Coronary artery (tissue), 2 donors: ENCODE measurements at places on chromosomes 1 and 21.

DNA sequence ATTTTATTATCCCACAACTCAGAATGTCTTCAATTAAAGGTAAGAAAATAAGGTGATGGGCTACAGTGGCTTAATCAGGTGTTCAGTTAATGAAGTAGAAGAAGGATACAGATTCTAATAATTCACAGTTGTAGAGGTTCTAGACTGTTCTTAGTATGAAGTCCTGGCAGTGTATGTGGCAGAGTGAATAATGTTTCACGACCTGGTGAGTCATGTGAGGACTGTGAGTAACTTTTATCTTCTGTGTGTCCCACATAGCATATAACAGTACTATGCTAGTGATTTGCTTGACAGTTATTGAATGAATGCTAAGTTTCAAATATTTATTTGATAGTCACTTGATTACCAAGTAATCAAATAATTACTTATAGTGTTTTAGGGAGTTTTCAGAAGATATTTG is 20.0 kb downstream of the SLC16A4 start:
- DNase-seq = no peak

DNA sequence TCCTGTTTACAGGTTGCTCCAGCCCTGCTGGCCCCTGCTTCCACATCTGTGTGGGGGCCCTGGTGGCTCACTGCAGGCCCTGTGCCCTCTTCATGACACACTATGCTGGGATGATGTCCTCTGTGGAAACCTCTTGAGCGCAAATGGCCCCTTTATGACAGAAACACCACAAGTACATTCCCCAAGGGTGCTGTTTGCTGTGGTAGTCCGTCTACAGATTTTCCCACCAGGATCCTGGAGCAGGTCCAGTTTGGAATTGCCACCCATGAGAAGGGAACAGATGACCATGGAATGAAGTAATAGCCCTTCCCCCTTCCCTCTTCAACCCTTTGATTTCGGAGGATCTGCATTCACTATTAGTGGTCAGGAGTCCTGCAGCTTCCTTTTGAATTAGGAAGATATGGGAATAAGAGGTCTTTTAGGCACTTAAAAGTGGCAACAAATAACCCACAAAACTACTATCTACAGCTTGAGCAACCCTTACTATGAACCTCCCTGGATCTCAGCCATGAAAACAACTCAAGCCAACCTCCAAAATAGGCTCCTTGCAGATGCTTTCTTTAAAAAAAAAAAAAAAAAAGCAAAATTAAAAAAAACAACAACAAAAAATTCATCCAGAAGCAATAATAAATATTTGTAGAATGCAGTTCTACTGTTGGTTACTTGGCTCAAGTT is 121.9 kb upstream of the TSPAN2 start:
- no peak for DNase-seq

GRCh38 chr1:44048532-44049215 is 17.4 kb upstream of the SLC6A9 start:
- no peak for DNase-seq

- DNase-seq = no peak
Measured at GRCh38 chr1:178039891-178040290, 54.0 kb upstream of the RASAL2 start.

DNA sequence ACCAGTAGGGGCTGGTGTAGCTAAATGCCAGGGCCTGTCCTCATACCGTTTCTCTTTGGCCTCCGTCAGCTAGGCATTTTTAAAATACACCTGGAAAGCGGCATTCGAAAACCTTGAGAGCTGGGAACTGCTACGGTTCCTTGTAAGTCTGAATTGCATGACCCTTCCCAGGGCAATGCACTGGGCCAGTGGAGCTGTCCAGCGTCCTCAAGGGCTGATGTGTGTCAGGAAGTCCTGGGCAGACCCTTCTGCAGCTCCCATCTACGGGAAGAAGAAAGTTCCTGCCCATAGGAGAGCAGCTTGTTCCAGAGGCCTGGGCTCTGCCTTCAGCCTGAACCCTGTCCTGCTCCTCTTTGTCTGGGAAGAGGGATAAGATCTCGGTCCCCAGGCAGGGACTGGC is 34.1 kb downstream of the UBASH3A start:
- DNase-seq = no peak

GRCh38 chr1:76868916-76869315 is 1.6 kb downstream of the ST6GALNAC5 start:
- no peak for DNase-seq

DNA sequence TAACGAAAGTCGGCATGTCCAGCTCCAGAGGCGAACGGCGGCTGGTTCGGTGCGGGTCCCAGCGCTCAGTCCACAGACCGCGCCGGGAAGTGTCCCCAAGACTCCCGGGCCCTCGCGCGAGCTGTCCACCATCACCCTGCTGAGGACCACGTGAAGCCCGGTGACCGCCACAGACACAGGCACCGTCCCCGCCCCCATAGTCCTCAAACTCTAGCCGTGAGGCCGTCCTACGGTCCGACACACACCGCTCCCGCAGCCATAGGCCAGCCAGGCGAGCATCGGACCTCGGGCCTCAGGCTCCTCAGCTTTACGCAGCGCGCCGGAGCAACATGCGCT is 535 bp downstream of the SETD4 start:
- peak; percentile 79 for DNase-seq

DNA sequence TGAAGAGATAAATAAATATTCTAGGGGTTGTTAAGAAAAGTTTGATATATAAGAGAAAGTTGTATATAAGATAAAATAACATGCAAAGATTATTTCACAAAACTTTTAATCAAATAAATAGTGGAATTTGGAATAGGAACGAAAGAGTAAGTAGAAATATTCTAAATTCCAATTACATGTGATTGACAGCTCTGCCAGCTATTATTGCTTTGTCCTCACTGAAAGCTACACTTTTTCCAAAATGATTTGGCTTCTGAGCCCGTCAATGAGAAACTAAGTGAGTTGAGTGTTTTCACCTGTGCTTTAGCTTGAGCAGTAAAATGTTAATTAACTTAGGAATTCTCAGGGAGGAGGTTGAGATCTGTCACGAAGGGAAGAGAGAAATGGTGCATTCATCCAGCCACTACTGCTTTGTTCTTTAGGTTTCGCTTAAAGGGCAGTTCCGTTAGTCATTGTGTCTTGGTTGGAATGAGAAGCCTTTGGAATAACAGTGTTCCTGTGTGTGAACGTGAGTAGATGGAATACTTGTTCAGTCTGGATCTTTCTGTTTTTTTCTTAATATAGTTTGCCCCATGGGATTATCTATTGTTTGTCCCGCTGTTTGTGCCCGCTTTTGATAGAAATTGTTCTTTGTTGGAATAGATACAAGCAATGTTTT is 63.3 kb upstream of the CR1L start:
- no peak for DNase-seq

- peak; percentile 91 for DNase-seq
Measured at GRCh38 chr1:75724472-75725022, at the start of gene ACADM. TSS of gene ACADM (plus strand) at chr1:75724709. CDS start at chr1:75724788, 79 bp downstream.

GRCh38 chr1:27292106-27292505 is 29.9 kb upstream of the TMEM222 start:
- DNase-seq = no peak

DNA sequence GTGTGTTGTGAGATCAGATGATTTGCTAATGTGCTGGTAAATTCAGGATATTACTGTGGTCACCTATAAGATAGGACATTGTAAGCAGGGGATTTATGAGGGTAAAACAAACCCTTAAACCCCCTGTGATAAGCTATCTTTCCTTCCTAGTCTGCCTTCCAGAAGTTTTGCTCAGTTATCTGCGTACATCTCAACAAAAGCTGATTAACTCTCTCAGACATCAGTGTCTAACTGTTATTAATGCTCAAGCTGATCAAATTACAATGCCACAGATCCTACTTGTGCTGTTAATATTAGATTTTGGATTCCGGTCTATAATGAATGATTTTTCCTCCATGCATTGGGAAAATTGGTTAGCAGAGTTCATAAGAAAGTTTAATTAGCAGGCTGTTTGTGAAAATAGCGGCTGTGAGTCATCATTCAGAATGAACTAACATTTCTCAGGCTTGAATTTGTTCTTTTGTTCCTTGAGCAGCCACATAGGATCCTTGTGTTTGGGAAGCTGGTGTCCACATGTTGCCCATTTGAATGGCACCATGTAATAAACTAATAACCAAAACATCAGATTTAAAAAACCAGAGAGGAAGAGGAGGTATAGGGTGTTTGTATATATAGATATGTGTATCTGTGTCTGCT is 48.7 kb downstream of the ELAVL4 start:
- DNase-seq = no peak

DNA sequence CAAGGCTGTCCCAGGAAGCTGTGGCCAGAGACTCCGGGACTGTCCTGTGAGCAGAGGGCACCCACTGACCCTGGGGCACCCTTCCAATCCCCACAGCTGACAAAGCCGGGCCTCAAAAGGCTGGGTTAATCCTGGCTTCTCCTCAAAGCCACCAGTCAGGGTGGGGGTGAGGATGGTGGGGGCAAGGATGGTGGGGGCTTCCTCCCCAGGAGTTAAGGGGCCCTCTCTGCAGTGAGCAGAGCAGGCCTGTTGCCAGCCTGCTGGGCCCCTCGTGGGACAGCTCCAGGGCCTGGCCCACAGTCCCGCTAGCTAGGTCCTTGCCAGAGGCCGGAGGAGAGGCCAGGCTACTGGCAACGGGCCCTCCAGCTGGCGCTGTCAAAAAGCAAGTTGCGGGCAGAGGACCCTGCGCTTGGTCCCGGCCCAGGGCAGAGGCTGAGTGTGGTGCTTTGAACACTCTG is 37.9 kb upstream of the CCDC27 start:
- DNase-seq = no peak

DNA sequence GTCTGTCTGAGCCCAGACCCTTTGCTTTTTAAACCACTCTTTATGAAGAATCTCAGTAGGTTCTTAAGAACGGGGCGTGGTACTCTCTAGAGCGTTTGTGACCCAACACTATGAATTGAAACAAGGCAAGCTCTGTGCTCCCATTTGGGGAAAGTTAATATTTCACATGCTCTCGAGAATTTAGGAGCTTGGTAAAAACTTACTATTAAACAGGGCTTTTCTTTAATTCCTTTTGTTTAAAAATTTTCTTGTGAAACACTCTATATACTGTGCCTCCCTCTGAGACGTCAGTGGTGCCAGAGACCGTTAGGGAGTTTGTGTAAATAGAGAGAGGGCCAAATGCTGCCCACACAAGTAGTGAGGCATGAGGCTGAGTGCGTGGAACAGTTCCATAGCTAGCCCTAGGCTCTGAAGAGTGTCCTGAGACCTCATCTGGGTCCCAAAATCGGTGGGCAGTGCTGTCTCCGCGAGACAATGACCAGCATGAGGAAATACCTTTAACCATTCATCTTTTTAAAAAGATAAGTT is 144.7 kb downstream of the ROR1 start:
- DNase-seq = no peak

- no peak for DNase-seq
Measured at GRCh38 chr1:184017306-184017705, 20.2 kb downstream of the COLGALT2 start.

DNA sequence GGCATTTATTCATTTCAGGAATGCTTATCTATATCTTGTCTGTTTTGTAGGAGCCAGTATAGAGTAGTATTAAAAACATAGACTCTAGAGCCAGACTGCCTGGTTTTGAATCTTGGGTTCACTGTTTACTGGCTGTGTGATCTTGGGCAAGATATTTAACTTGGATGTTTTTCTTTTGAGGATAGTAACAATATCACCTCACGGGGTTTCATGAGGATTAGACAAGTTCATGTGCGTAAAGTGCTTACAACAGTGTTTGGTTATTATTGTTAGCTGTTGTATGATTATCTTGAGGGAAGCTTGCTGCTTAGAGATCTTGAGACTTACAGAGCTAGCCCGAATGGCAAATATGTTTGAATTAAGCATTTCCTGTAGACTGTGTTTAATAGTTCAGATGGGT is 40.2 kb downstream of the WNT4 start:
- DNase-seq = no peak

GRCh38 chr1:204377800-204378668 is 18.3 kb upstream of the PLEKHA6 start:
- no peak for DNase-seq

DNA sequence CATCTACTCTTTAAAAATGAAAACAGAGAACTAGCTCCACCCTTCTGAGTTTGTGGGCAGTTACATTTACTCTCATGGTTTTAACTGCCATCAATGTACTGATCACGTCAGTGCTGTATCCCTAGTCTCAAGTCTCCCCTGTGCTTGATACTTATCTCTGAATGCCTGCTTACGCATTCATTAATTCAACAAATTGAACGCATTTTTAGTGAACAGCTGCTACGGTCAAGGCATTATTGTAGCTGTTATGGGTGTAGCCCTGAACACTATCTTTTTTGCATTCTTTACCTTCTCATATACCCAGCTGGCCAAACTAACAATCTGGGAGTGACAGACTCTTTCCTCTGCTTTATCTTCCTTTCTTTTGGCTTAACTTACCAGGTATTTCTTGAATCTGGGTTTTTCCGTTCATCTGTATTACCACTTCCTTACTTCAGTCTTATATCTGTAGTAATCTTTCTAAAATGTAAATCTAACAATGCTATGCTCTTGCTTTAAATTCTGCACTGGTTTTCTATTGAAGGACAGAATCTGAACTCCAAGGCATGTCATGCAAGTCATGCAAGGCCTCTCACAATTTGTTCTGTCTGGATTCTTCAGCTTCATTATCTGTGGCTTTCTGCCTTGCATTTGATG is 33.3 kb downstream of the SMG7 start:
- no peak for DNase-seq

DNA sequence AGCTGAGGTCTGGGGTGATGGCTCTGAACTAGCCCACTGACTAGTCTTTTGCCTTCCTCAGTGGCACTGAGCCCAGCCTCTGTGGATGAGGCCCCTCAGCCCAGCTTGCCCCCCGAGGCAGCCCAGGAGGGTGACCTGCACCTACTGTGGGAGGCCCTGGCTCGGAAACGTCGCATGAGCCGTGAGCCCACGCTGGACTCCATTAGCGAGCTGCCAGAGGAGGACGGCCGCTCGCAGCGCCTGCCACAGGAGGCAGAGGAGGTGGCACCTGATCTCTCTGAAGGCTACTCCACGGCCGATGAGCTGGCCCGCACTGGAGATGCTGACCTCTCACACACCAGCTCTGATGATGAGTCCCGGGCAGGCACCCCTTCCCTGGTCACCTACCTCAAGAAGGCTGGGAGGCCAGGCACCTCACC is 87.8 kb downstream of the TRIM11 start:
- DNase-seq = peak; percentile 68

- DNase-seq = peak; percentile 89
Measured at GRCh38 chr1:109532365-109533136, 7.1 kb upstream of the GPR61 start.

GRCh38 chr1:167200749-167201148 is 19.9 kb upstream of the POU2F1 start:
- DNase-seq = no peak

DNA sequence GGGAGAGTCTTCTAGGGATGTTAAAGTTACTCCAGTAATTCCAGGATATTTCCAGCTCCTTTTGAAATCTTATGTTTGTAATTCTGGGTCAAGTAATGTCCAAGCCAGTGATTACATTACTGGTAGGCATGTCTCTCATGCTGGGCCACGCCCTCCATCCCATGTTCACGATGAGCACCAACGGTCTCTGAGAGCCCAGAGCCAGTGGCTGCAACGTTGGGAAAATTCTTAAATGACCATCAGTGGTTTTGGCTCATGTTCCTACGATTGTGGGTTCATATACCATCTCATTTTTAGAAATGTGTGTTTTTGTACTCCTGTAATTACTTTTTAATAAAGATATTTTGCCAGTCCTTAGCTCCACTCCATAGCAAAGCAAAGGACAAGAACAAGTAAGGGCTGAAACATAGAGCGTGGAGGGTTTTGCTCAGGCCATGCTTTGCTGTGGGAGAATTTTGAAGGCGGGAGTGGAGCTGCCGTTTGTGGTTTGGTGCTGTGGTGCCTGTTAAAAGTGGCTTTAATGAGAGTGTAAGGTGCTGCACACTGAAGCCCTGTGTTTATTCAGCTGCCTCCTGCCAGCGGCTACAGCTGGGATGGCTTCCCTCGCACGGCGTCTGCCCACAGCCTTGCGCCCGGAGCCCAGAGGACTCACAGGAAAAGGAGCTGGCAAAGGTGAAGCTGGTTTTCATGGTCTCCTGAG is 28.9 kb downstream of the VANGL1 start:
- DNase-seq = peak; percentile 19
